ENCODE measurements at places on chromosomes 11 and 22.

- DNase-seq: no peak
Observed at GRCh38 chr22:46674367-46674781, 54.2 kb downstream of the GRAMD4 start.

DNA sequence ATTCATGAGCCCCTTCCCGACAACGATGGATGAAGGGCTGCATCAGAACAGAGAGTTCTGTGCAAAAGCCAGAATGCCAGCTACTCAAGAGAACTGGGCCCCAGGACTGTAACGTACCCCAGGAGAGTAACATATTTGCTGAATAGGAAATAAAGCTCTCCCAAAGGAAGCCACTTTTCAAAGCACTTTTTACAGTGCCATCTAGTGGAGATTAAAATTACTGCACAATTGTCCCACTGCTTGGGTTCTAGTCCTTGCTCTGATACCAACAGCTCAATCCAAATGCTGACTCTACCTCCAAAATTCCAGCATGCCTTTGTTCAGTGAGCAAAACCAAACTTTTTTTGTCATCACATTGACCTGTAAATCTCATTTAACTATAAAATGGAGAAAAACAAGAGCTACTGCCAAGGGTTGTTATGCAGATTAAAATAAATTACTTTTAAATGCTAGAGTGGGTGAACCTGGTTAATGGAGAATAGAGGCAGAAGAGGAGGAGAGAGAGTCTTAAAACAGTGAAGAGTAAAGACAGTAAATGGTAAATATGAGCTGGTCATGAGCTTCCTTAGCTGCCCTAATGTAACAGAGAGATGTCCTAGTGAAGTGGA lies 87.6 kb upstream of the FSHB start:
- DNase-seq: peak; percentile 69

- no peak for DNase-seq
Observed at GRCh38 chr11:111797145-111797581, 31.0 kb upstream of the PPP2R1B start.

GRCh38 chr11:72231396-72232259 lies 7.1 kb downstream of the INPPL1 start:
- DNase-seq: no peak

DNA sequence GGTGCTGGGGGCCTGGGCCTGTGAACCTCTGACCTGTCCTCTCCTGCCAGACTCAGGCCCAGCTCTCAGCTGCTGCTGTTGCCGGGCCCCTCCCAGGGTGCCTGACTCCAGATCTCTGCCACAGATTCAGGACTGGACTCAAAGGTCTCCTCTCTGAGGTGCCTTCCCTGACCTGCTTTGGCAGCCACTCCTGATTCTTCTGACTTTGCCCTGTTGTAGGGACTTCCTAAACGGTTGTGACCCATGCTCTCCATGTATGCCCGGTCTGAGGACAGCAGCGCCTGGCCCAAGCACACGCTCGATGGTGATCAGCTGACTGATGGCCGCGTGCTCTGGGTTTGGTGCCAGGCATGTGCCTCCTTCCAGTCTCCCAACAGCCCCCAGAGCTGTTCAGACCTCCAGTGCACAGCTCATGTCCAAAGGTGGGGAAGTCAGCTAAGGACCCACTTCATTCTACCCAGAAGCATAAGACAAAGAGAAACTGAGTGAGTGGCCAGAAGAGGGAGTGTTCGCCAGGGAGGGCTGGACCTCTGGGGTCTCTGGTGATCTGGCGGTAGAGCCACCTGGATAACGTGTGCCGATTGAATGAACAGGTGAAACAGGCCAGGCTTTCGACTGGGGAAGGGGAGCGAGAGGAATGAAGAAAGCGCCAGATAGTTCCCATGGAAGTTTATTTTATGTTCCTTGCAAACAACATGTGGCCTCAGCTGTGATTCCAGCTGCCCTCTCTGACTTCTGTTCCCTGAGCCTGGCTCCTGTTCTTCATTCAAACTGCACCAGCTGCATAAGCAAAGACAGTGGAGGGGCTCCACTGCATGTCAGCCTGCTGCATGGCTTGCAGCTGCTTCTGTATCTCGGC lies 8.1 kb upstream of the TOP3B start:
- DNase-seq: no peak

GRCh38 chr11:107683061-107683460 lies 28.8 kb downstream of the SLN start:
- DNase-seq: no peak

DNA sequence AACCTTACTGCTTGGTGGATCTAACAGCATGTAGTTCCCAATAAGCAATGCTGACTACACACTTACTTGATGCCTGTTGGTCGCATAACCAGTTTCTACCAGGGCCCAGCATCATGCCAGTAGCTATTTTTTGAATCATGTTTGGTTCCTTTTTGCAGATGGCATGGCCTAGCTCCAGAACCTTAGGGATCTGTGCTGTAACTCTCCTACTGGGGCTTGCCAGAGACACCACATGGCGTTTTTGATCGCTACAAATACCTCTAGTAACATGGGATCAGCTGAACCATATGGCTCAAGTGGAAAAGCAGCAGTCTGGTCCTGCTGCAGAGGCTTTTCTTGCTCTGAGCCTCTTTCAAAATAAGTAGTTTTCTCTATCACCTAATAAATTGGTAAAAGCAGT lies 654.6 kb upstream of the API5 start:
- DNase-seq: no peak

- DNase-seq: no peak
Observed at GRCh38 chr11:132886335-132886734, 646.0 kb downstream of the OPCML start.

- no peak for DNase-seq
Observed at GRCh38 chr22:31923747-31924146, 20.6 kb upstream of the YWHAH start.

GRCh38 chr11:13891911-13892310 lies 70.6 kb upstream of the SPON1 start:
- DNase-seq: no peak

- no peak for DNase-seq
Observed at GRCh38 chr22:27995801-27996528, 76.9 kb upstream of the PITPNB start.

DNA sequence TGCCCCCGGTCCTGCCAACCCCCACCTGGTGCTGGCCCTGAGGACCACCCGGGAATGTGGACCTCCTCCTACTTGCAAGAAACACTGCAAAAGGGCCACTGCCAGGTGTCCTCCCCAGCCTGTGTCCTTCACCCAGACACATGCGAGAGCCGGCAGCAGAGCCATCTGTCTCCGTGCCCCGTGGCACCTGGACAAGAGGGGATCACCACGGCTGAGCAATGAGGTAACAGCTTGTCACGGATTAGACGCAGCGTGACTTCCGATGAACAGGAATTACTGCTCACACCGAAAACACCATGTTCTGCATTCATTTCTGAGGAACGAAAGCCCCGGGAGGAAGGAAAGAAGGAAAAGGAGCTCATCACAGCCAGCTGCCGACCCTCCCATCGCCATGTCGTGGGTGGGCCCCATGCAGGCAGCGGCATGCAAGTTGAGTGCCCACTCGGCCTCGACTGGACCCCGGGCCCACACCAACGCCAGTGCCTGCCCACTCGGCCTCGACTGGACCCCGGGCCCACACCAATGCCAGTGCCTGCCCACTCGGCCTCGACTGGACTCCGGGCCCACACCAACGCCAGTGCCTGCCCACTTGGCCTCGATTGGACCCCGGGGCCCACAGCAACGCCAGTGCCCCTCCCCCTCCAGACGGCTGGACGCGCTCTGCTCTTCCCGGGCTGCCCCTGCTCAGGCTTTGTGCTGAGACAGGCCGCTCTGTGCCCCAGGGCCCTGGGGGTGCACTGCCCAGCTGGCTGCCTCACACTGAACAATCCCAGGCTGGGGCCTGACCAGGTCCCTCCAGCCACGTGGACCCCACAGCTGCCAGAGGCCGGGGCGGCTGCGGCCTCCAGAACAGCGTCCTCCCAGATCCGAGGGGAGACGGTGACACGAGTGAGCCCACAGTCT lies 22.0 kb downstream of the CHID1 start:
- no peak for DNase-seq

- DNase-seq: no peak
Observed at GRCh38 chr11:64691543-64691942, 31.5 kb downstream of the NRXN2 start.

DNA sequence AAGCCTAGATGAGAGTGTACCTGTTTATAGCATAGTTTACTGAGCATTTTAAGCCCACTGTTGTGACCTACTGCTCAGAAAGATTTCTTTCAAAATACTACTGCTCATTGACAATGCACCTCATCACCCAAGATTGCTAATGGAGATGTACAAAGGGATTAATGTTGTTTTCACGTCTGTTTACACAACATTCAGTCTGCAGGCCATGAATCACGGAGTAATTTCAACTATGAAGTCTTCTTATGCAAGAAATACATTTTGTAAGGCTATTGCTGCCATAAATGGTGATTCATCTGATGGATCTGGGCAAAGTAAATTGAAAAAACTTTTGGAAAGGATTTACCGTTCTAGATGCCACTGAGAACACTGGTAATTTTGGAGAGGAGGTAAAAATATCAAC lies 112.9 kb downstream of the KIF18A start:
- no peak for DNase-seq

DNA sequence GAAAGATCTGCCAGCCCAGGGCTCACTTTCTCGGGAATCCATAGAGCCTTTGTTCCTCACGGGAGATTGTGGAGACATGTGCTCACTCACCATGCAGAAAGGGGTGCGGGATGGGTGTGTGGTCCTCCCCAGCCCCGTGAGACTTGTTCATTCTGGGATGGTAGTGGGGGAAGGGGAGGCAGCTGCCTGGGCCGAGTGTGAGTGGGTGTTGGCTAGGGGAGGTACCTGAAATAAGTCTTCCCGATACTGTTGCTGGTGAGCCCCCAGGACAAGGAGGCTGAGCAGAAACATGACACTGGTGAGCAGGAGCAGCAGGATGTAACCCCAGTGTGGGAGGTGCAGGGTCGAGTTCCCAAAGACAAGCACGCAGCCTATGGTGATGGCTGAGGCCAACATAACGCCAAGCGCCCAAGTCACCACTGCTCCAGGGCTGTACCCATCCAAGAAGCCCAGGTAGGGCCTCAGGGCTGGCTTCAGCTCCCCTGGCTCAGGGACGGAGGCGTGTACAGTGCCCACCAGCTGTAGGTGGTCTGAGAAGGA lies 2.8 kb downstream of the SLC7A4 start:
- no peak for DNase-seq

DNA sequence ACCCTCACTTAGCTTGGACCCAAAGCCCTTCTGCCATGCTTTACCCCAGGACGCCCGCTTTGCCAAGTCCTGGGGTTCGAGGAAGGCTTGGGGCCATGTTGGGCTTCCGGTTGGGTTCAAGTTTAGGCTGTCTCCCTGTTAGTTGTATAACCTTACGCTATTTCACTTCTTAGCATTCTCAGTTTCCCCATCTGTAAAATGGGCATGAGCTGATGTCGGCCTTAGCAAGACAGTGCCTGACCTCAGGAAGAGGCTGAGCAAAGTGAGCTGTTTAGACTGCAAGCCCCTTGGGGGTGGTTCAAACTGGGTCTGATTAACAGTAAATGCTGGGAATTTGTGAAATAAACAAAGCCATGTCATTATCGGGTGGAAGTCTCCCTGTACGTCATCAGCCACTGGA lies 3.2 kb upstream of the FGF4 start:
- no peak for DNase-seq

- DNase-seq: peak; percentile 85
Observed at GRCh38 chr11:20162824-20163782, 2.8 kb upstream of the DBX1 start.

DNA sequence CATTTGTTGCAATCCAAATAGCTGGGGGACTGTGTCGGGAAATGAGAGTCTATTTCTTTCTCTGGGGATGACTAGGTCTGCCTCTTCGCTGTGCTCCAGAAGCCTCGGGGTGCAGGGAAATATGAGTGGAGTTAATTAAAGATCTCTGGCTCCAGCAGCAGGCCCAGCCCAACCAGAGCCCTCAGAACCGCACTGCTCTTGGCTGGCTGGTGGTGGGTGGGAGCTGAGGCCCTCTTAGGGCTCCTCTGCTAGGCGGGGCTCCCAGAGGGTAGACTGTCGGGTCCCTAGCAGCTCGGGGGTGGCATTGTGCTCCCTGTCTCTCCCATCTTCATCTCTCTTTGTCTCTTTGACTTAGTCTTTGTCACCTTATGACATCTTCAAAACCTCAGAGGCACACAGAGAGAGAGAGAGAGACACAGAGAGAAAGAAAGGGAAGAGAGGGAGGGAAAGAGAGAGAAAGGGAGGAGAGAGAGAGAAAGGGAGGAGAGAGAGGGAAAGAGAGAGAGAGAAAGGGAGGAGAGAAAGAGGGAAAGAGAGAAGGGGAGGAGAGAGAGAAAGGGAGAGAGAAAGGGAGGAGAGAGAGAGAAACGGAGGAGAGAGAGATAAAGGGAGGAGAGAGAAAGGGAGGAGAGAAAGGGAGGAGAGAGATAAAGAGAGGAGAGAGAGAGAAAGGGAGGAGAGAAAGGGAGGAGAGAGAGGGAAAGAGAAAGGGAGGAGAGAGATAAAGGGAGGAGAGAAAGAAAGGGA lies 20.2 kb downstream of the MPPED1 start:
- DNase-seq: no peak

GRCh38 chr11:9660886-9661285 lies 3.0 kb upstream of the SWAP70 start:
- DNase-seq: no peak

- DNase-seq: no peak
Observed at GRCh38 chr22:48717076-48717810, 1110.4 kb downstream of the BRD1 start.

DNA sequence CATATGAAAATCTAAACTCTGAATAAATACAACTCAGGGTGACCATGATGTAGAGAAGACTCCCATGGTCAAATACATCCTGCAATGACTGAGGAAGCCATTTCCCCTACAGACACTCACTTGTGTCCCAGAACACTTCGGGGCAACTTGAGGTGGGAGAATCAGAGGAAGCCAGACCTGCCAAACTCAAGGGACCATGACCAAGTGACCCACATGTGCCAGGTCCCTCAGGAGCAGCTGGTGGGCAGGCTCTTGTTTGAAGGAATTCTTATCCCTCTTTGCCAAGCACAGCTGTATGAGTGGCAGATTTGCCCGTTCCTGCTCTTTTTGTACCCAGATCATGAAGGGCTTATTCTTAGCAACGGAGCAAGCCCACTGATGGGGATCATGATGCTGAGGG lies 17.8 kb downstream of the SPATA19 start:
- no peak for DNase-seq

- no peak for DNase-seq
Observed at GRCh38 chr11:13318498-13319295, 41.1 kb downstream of the BMAL1 start.

DNA sequence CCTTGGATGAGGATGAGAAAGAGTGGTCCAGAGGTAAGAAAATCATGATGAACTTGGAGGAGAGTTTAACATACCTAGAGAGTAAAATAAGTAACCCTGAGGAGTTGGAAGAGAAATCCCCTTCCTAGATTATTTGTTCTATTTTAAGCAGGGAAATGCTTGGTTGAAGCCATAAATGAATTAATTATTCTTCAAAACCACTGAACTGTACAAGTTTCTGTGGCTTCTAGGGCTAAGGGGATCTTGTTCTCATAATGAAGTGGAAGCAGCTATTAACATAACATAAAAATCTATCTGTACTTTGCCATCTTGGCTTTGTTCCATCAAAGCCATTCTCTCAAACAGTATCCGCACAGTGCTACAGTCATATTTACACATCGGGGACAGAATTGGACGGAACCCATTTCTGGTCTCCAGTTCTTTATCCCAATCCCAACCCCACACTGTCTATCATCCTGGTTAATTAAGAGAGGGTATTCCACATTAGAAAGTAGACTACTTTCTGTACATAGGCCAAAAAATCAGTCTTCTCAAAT lies 14.5 kb upstream of the ARHGAP42 start:
- no peak for DNase-seq

Data from retina (tissue), 1 donor.